Stimulated activated CD8-positive, alpha-beta memory T cell treated with anti-CD3 and anti-CD28 coated beads, Interleukin-4, amount 100 ng/mL, for 1 hour (primary cell): ENCODE measurements at places on chromosomes 16 and 17.

GRCh38 chr17:70098030-70098429, 23.0 kb downstream of the KCNJ16 start:
- DNase-seq: no peak

DNA sequence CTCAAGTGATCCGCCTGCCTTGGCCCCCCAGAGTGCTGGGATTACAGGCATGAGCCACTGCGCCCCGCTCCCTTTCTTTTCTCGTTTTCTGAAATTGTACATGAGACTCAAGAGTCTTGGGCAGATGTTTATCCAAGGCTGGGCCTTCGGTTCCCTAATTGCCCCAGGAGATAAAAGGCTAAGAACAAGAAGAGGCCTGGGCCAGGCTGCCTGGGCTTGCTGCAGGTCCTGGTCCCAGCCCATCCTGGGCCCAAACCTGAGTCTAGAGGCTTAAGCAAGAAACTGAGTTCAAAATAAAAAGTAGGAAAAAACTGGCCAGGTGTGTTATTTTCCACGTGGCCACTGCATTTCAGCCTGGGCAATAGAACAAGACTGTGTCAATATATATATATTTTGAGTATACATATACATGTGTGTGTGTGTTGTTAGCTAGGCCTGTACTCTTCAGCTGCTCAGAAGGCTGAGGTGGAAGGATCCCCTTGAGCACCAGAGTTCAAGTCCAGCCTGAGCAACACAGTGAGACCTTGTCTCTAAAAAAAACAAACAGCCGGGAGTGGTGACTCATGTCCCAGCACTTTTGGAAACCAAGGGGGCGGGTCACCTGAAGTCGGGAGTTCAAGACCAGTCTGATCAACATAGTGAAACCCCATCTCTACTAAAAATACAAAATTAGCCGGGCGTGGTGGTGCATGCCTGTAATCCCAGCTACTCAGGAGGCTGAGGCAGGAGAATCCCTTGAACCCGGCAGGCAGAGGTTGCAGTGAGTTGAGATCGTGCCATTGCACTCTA, 6.8 kb upstream of the CLUH start:
- DNase-seq: no peak

DNA sequence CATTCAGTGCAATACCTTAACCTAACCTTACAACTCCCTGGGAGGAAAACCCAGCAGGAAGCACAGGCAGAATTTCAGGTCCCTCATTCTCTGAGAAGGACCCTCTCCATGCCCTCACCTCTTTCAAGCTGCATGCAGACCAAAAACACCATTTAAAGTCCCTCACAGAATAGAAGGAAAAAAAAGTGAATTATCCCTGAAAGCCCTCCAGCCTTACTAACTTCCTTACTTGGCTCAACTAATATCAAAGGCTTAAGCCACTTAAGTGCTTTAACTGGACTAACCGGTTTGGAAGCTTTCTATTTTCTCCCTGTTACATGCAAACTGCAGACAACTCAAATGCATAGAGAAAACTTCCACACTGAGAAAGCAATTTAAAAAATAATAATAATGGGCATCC, 60.5 kb downstream of the ADAMTS18 start:
- no peak for DNase-seq

DNA sequence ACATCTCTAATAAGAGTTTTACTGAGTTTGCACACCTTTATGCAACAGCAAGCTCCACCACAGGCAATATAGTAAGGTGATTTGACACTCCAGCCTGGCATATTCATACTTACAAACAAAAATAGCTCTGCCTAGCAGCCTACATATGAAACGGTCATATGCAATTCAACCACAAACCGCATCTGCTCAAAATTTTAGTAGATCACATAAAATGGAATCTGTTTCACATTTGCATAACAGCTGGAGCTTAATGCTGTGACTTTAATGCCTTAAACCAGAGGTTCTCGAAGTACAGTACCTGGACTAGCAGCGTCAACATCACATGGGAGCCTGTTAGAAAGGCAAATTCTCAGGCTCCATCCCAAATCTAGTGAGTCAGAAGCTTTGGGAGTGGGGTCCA, 578.4 kb downstream of the CDH11 start:
- DNase-seq: no peak

GRCh38 chr16:515175-515938, 12.2 kb upstream of the CAPN15 start:
- DNase-seq: no peak
